ENCODE measurements at places on chromosomes 6 and 20. TPM values are rescaled to one million over a fixed set of nuclear protein-coding genes. Genes with fewer than 3 reads are reported as not detected.

DNA sequence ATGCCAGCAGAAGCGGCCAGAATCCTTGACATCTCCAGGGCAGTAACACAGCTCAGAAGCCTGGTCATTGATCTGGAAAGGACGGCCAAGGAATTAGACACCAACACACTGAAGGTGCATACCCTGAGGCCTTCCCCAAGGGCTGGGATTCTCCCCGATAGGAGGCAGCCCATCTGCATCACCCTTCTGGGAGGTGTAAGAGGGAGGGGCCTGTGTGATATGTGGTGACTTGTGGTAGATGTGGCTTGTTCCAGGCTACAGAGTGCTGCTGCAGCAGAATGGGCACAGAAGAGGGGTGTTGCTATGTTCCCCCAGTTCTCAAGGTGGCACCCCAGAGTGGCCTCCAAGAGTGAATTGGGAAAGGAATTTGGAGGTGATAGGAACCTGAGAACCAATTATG, 11.2 kb downstream of the TRIM40 start:
- no peak for DNase-seq

DNA sequence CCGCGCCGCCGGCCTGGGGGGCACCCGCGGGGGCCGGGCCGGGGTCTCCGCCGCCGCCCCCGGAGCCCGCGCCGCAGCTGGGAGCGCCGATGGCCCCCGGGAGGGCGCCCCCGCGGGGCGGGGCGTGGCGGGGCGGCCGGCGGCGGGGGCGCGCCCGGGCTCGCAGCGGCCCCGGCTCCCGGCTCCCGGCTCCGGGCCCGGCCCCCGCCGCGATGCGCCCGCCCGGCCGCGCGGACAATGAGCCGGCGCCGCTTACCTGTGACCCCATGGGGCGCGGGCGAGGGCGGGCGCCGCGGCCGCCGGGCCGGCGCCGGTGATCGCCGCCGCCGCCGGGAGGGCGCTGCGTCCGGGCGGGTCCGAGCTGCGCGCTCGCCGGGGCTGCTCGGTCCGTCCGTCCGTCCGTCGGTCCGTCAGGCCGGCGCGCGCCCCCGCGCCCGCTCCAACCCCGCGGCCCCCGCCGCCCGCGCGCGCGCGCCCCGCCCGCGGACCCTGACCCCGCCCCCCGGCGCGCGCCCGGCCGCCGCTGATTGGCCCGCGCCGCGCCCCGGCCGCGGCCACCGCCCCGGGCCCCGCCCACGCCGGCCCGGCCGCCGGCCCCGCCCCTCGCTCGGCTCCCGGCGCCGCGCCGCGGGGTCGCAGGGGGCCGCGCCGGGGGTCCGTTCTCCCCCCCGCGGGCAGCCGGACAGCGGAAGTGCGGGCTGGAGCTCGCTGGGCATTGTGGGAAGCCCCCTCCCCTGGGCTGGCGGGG, at the start of gene ZBTB46:
TSS of gene ZBTB46 (minus strand) at position 424 of the 748 bp plus-strand sequence. CDS start 40,507 bp downstream, outside the sequence.
- no peak for DNase-seq

- no peak for DNase-seq
Observed at GRCh38 chr6:148736774-148737412, 9.9 kb upstream of the UST start.

DNA sequence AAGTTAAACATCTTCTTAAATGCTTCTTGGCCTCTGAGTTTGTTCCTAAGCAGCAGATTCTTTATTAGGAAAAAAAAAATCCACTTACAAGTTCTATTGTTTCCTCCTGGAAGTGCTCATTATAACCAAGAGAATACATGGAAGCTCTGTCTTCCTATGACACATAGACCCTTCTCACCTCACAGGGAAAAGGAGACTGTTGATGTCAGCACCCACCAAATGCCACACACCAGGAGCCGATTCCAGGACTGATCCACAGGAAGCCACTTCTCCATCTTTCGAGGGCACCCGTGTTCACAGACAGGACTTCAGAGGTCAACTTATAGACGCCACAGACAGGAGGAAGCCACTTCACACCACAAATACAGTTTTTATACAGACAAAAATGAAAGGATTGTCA, 13.4 kb upstream of the BNIP5 start:
- no peak for DNase-seq

GRCh38 chr6:149127212-149127611, 190.3 kb upstream of the TAB2 start:
- no peak for DNase-seq

CALHM4 gene
- total RNA-seq, result not detected

DNA sequence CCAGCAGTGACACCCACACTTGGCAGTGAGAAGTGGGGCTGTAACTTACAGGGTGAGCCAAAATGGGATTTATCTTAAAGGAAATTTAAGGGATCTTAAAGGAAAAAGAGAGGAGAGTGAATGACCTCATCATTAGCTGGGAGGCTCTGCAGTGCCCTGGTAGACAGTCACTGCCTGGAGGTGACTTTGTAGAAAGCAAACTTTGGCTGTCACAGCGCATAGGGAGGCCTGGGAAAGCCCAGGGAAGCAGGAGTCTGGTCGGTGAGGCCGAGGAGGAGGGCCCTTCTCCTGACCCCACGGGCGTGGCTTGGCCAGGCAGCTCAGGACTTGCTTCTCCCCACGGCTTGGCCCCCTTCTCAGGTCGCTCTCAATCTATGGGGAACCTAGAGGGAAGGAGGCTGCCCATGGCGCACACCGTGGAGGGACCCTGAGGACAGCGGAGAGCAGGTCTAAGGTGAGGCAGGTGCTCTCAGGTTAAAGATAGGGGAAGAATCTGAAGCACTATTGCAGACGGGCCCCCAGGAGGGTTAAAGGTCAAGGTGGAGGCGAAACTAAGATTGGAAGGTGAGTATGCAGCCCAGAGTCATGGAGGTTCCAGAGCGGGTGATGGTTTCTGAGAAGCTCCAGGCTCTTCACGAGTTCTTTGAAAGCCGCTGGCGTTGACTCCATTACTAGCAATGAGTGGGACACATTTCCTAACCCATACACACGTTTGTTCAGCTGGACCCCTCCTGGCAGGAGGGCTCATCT, 15.6 kb upstream of the RIPK1 start:
- no peak for DNase-seq

GRCh38 chr6:105907301-105907700, 178.8 kb upstream of the PRDM1 start:
- DNase-seq, result no peak

DNA sequence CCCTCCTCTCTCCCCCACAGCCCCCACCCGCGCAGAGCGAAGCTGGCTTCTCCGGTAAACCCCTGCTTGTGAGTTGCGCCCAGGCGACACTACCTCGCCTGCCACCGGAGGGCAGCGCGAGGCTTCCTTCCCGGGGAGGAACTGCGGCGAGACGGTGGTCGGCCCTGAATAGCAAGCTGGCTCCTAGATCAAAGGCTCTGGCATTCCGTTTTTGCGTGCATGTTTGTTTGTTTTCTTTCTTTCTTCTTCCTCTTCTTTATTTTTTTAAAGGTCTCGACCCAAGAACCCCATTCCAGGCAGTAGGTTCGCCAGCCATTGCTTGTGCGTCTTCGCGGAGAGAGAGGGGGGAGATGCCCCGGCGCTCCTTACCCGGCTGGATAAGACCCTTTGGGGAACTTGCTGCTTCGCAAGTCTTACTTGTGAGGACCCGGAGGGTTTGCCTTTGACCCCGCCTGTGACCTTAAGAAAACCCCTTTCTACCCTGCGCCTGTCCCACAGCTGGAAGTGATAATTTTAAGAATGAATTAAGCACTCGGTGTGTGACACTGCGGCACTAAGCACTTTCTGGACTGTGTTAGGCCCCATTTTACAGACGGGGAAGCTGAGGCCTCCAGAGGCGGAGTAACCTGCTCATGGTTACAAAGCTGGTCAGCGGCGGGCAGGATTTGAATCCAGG, 92.7 kb upstream of the SIRPA start:
- DNase-seq, result no peak

- no peak for DNase-seq
Observed at GRCh38 chr20:42739683-42740082, 450.0 kb downstream of the PTPRT start.

DNA sequence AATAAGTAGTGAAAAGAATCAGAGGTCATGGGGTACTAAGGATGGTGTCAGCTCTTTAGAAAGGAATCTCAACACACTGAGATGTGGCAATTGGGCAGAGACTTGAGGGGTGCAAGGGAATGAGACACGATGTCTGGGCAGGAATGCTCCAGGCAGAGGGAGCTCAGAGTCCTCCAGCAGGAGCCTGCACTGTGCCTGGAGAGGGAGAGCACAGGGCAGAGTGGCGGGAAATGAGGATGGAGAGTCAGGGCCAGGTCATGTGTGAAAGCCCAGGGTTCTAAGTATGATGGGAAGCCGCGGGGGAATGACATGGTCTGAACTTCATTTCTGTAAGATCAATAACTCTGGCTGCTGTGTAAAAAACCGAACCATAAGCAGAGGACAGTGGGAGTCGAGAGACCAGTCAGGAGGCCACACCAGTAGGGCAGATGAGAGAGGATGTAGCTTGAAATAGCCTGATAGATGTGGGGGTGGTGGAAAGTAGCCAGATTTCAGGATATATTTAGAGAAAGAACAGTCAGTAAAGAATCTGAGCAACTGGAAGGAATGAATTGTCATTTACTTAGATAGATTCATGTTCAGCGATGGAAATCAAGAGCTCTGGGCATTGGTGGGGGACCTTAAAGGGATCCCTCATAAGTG, 133.4 kb upstream of the DTNBP1 start:
- DNase-seq, result no peak

DNA sequence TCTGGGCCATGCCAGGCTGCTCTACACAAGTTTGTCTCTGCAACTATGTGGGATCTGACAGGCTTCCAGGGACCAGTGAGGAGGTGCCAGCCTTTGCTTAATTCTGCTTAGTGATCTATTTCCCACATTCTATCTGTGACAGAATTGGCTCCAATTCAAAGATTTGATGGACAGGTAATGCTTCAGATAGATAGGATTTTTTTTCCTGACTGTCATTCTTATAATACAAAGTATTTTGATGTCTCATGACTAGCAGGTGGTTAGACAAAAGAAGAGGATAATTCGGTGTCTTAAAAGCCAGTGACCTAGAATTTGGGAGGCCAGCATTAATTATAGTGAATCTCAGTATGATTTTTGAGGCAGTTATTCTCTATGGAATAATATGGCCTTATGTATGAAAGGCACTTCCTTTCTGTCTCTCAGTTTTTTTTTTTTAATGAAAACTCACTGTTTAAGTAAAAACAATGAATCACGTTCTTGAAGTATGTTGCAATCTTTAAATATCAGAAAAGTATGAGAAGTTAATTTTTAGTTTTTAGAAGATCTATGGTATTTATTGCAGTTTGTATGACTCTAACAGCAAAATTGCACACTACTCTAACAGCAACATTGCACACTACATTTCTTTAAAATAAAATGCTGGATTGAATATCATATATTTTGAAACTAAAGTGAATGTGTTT, 43.7 kb downstream of the TMEM200A start:
- DNase-seq, result no peak

GRCh38 chr6:125810445-125810844, 19.7 kb downstream of the NCOA7 start:
- DNase-seq, result no peak

DNA sequence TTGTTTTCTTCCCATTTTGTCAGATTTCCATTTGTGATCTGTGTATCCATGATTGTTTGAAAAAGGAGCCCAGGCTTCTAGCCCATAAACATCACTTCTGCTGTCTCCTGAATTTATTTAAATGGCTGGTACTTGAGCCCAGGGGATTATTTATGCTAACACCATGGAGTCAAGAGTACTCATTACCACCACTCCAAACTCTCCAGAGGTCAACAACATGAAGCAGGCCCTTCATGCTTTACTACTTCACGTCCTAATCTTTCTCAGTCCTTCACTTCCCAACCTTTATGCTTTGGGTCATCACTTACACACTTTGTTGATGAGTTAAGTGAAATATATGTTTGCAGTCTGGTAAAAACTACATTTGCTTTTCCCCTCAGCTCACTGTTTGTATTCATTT, 247.8 kb downstream of the BMP2 start:
- no peak for DNase-seq

- DNase-seq, result no peak
Observed at GRCh38 chr20:37267667-37268313, 6.2 kb upstream of the GHRH start.

GRCh38 chr6:75334266-75335040, 49.9 kb upstream of the TMEM30A start:
- DNase-seq, result no peak

DNA sequence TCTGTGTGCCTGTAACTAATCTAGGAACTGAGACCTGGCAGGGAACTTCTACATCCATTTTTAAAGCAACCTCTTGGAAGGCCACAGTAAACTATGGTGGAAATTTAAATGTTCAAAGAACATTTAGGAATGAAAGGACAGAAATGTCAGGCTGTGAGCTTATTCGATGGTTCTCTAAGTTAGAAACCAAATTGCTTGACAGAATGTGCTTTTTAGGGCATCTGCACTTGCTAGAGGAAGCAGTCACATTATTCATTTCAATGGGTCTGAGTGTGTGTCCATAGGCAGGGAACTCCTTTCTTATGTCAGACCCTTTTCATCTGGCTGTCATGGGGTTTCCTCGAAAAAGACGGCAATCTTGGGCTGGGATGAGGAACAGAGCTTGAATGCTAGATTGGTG, 84.4 kb downstream of the PPP1R14C start:
- no peak for DNase-seq

GLO1 gene
- total RNA-seq, result 28.8 TPM

- DNase-seq, result no peak
Observed at GRCh38 chr6:37077905-37078296, 72.4 kb downstream of the FGD2 start.

GRCh38 chr6:149211046-149211571, 106.4 kb upstream of the TAB2 start:
- no peak for DNase-seq

CST9L gene
- not detected for total RNA-seq

- no peak for DNase-seq
Observed at GRCh38 chr6:99780556-99780885, 173.9 kb downstream of the PRDM13 start.

DNA sequence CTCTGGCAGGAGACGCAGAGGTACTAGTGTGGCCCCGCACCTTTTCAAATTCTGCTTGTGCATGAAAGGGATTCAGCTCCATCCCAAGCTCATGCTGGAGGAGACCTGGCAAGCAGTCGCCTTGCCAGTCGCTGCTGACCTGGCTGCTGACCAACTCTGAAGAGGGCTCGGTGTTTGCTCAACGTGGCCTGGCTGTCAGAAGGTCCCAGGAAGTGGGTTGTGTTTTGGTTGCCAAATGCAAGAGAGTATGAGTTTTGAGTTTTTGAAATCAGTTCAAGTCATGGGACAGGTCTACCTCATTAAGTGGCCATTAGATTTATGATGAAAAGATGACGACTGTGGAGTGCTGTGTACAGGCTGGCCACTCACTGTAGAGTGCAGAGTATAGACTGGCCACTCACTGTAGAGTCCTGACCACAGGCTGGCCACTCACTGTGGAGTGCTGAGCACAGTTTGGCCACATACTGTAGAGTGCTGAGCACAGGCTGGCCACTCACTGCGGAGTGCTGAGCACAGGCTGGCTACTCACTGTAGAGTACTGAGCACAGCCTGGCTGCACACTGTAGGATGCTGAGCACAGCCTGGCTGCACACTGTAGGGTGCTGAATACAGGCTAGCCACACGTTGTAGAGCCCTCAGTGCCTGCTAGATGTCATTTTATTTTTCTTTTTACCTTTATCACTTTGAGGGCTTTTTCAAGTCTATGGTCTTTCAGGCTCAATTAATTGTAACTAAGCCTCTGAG, 193.9 kb downstream of the ZNF217 start:
- DNase-seq, result no peak

Data from hematopoietic multipotent progenitor cell (in vitro differentiated cells).